GM23248 (cell line): ENCODE measurements at places on chromosomes 13 and 19.

GRCh38 chr19:11378319-11379189 lies 4.1 kb downstream of the SWSAP1 start:
- DNase-seq = peak; percentile 93

GRCh38 chr19:51097166-51097738 lies 11.0 kb downstream of the CTU1 start:
- peak; percentile 66 for DNase-seq

GRCh38 chr19:35903550-35904179 lies 1.3 kb downstream of the HCST start:
- DNase-seq = peak; percentile 61

- DNase-seq = no peak
Measured at GRCh38 chr13:59423708-59424340, 739.9 kb downstream of the DIAPH3 start.

- no peak for DNase-seq
Measured at GRCh38 chr13:21309542-21310172, 133.2 kb downstream of the MRPL57 start.

- DNase-seq = peak; percentile 39
Measured at GRCh38 chr13:30049692-30050091, 199.3 kb upstream of the UBL3 start.

DNA sequence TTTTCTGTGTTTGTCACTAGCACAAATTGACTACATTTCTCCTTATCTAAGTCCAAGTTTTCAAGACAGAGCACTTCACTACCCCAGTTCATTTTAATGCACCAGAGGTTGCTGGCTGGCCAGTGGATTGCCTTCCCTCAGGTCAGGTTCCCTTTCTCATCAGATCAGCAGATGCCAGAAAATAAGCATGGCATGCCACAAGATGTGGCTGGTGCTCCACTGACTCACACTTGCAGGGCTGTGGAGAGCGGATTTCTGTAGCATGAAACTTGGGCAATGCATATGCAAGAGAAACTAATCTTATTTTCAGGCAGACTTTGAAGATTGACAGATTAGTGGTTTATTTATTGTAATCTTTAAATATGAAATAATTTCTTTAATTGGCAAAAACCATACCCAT lies 79.5 kb downstream of the RUBCNL start:
- DNase-seq = peak; percentile 37

GRCh38 chr13:93535251-93535650 lies 308.6 kb downstream of the GPC6 start:
- DNase-seq = peak; percentile 85

GRCh38 chr13:111845621-111846351 lies 221.2 kb upstream of the SOX1 start:
- DNase-seq = no peak

- no peak for DNase-seq
Measured at GRCh38 chr13:37616131-37616530, 17.6 kb upstream of the POSTN start.

- peak; percentile 84 for DNase-seq
Measured at GRCh38 chr13:80379245-80379644, 38.3 kb upstream of the SPRY2 start.

DNA sequence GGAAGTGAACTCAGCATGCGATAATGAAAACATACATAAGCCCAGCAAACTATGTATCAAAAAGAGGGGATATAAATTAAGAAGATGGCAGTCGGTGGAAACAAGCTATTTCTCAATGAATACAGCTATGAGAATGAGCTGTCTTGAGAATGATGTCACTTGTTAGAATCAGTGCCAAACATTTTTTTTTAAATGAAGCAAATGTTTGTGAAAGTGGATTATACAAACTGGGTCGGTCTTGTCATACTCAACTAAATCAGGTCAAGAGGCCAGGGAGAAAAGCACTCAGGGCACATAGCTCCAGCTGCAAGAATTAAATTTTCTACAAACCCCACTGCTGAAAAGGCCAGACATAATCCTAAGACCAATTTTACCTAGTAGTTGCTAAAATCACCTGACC lies 1048.4 kb downstream of the SLITRK1 start:
- DNase-seq = peak; percentile 17

GRCh38 chr13:48985756-48986155 lies 10.0 kb downstream of the FNDC3A start:
- DNase-seq = no peak

- DNase-seq = peak; percentile 1
Measured at GRCh38 chr13:59356607-59357006, 807.1 kb downstream of the DIAPH3 start.

DNA sequence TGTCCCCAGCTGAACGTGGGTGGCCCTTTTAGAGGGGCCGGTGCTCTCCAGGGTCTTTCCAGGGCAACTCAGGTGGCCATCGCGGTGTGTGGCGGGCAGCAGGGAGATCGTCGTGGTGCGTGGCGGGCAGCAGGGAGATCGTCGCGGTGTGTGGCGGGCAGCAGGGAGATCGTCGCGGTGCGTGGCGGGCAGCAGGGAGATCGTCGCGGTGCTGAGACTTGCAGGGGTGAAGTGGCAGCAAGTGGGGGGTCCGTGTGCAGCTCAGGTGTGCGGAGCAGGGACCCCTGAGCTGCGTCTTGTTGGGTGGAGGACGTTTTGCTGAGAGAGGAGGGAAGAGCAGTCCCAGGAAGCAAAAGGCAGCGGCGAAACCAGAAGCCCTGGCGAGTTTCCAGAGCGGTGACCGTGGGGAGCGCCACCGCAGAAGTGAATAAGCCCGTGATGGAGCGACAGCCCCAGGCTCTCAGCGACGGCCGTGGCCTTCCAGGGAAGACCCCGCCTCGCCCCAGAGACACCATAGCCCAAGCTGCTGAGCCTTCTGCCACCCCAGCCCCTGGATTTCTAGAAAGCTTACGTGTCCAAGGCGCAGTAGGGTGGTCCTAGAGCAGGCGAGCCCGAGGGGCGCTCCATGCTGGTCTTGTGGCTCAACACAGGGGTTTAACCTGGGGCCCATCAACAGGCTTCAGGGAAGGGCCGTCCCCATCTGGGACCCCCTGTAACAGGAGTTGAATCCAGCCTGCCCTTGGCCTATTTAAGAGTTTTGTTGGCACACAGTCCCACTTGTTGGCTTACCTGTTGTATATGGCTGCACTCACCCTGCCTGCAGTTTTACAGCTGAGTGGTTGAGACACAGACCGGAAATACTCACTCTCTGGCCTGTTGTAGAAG lies 5.4 kb downstream of the NCLN start:
- DNase-seq = no peak

GRCh38 chr13:105083992-105084391 lies 1451.5 kb downstream of the EFNB2 start:
- no peak for DNase-seq

- no peak for DNase-seq
Measured at GRCh38 chr13:31461923-31462322, 262.1 kb downstream of the B3GLCT start.

GRCh38 chr13:83731113-83731512 lies 151.2 kb downstream of the SLITRK1 start:
- no peak for DNase-seq

DNA sequence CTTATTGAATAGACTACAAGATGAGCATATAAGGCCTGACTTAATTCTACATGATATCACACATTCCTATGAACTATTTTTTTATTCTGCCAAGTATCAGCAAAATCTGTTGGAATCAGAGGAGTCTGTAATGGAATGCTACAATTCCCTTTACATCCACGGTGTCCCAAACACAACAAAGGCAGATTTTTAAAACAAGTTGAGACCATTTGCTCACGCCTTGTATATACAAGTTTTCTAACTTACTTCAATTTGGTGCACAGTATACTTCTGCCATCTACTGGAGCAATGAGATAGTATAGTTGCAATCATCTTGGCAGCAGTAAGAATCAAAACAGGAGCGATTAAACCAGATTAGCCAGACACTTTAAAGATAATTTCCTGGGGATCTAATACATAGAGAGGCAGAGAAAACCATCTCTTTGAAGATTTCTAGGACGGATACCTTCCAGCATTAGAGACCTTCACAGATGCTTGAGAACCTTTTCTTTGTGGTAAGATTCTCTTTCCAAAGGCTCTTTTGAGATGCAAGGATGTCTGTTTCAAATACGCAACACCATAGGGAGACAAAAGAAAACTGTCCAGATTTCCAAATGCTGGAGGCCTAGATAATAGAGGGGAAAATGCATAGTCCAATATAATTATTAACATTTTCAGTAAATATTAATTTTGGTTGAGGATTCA lies 302.0 kb upstream of the MIR17HG start:
- peak; percentile 12 for DNase-seq

- DNase-seq = no peak
Measured at GRCh38 chr19:36059180-36059910, 4.6 kb downstream of the WDR62 start.

- DNase-seq = peak; percentile 62
Measured at GRCh38 chr13:51380269-51380668, 40.8 kb downstream of the SERPINE3 start.

GRCh38 chr19:6501740-6502648 lies at the start of gene TUBB4A:
TSS of gene TUBB4A (minus strand) at chr19:6502309. CDS start at chr19:6502212, 97 bp downstream.
- DNase-seq = no peak

DNA sequence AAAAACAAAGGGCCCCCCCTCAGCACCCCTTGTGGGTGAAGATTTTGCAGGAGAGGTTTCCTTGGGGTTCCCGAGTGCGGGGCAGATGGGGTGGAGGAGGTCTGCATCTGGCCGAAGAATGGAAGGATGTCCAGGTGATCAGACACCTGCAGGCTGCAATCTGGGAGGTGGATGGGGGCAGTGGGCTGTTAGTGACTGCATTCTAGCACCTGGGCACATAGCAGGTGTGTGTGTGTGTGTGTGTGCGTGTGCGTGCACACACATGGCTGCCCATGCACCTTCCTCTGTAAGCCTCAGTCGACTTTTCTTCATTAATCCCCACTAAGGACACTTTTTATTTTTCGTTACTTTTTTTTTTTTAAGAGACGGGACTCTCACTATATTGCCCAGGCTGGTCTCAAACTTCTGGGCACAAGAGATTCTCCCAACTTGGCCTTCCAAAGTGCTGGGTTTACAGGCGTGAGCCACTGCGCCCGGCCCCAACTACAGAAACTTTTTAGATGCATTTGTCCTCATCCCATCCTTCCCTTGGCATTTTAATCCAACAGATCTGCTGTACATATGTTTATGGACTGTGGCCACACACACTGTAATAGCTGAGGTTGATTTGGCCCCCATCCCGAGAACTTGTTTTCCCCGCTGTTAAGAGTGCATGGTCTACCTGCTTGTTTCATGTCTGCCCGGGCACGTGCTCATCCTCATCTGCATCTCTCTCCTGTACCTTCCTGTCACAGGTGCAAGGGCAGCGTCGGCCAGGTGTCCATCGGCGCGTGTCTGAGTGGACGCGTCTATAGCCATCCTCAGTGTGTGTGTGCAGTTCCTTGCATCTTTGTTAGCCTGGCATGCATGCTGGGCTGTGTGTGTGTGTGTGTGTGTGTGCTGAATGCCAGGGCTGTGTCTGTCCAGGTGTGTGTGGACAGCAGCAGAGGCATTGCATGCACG lies 731 bp downstream of the MAG start:
- DNase-seq = no peak

DNA sequence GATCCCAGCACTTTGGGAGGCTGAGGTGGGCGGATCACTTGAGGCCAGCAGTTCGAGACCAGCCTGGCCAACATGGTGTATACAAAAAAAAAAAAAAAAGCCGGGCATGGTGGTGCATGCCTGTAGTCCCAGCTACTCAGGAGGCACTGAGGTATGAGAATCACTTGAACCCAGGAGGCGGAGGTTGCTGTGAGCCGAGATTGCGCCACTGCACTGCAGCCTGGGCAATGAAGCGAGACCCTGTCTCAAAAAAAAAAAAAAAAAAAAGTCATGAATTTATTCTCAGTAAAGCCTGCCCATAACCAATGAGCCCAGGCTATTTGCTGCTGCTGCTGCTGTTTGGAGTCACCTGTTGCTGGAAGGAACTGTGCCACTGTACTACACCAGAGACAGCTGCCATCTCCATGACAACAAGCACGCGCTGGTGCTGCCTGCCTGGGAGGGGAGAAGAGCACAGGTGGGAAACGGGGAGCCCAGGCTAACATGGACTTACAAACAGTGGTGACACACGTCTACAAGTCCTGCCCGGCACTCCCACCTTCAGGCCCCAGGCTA lies 11.3 kb downstream of the ZFR2 start:
- DNase-seq = no peak

DNA sequence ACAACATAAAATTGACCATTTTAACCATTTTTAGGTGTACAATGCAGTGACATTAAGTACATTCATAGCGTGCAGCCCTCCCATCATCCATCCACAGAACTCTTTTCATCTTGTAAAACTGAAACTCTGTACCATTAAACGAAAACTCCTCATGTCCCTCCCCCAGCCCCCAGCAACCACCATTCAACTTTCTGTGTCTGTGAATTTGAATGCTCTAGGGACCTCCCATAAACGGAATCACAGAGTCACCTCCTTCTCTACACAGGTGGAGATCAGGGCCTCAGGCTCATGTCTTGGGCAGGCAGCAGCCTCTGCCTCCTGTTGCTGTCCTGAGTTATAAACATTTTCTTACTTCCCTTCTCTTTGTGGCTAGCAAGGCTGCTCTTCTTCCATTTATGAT lies 7.3 kb upstream of the CCNE1 start:
- no peak for DNase-seq

DNA sequence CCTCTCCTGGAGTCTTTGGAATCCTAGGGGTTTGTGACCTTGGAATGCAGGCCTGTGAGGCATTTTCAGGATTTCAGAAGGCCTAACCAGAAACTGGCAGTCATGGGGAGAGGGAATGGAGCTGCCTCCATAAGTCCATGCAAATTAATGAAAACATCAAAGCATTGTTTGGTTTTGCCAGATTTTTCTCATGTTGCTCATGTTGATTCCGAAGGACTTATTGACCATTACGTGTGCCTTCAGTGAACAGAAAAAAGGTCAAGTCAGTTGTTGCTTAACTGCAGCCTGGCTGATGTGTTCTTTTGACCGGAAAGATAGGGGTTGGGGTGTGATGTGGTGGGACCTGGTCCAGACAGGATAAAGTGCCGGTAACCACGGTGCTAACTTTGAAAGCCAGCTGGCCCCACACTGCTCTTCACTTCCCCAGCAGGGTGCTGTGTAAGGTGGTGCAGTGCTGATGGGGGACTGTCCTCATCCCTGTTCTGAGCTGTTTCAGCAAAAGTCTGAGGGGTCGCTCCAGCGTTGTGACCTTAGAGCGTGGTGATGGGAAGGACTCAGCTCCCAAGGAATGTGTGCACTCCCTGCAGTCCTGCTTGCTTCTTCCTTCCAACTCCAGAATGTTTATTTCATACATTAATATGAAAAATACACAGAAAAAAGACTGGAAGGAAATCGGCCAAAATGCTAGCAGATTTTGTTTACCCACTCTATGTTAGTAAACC lies 3.5 kb downstream of the RNF113B start:
- peak; percentile 93 for DNase-seq

DNA sequence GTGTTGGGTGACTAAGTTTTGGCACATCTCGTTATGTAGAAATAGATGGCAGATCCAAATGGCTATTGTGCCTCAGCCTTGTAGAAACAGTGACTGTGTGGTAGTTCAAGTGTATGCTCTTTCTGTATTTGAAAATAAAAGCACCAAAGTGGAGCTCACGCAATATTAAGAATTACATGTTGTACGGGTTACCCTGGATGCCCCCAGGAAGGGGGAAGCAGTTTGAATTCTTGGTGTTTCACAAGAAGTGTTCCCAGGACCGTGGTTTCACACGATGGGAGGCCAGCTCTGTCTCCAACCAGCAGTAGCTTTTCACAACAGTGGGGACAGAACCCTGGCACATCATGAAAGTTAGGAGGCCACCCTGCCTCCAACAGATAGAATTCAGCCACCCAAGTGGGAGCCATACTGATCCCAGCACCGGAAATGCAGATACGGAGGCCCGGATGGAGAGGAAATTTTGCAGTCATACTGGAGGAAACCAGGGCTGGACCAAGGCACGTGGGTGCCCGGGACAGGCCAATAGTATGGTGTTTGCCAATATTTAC lies 8.9 kb downstream of the FLT1 start:
- no peak for DNase-seq

GRCh38 chr19:10729411-10729810 lies 11.5 kb downstream of the DNM2 start:
- DNase-seq = no peak
